ENCODE measurements at places on chromosomes 3 and 15. TPM values are rescaled to one million over a fixed set of nuclear protein-coding genes. Genes with fewer than 3 reads are reported as not detected.
A peak's percentile ranks its signal among the peaks of the same experiment; 100 is the strongest.

Gene CPA3
- total RNA-seq: not detected

- H3K36me3 ChIP-seq: no peaks in the 10 kb centered on the region
- H3K4me3 ChIP-seq: no peak overlapping the region
- no peaks in the 10 kb centered on the region for H3K27me3 ChIP-seq
- no peak for DNase-seq
- no peak overlapping the region for H3K27ac ChIP-seq
Measured at GRCh38 chr3:76789237-76789636, 250.7 kb upstream of the ROBO2 start.

DNA sequence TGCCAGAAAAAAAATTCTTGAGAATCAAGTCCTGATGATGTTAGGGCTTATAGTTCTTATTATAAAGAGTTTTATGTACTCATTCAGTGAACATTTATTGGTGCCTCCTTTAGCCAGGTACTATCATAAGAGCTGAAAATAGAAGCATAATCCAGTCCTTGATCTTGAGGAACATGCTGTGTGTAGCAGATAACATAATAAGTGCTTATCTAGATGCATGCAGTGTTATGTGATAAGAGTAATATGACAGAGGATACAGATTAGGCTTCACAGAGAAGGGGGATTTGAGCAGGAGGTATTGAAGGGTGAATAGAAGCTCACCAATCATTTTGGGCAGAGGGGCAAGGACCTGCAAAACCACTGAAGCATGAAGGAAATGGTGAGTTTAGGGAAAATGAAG, 1.1 kb downstream of the CCR2 start:
- no peak for DNase-seq
- H3K4me3 ChIP-seq: peak overlapping the region; percentile 62
- H3K27ac ChIP-seq: peak overlapping the region; percentile 51
- H3K27me3 ChIP-seq: peaks cover 52% of the 10 kb centered on the region
- H3K4me1 ChIP-seq: peaks cover 76% of the 10 kb centered on the region

Gene CLDN18
- not detected for total RNA-seq

Gene PP2D1
- total RNA-seq: not detected

Gene GABRG3
- not detected for total RNA-seq

DNA sequence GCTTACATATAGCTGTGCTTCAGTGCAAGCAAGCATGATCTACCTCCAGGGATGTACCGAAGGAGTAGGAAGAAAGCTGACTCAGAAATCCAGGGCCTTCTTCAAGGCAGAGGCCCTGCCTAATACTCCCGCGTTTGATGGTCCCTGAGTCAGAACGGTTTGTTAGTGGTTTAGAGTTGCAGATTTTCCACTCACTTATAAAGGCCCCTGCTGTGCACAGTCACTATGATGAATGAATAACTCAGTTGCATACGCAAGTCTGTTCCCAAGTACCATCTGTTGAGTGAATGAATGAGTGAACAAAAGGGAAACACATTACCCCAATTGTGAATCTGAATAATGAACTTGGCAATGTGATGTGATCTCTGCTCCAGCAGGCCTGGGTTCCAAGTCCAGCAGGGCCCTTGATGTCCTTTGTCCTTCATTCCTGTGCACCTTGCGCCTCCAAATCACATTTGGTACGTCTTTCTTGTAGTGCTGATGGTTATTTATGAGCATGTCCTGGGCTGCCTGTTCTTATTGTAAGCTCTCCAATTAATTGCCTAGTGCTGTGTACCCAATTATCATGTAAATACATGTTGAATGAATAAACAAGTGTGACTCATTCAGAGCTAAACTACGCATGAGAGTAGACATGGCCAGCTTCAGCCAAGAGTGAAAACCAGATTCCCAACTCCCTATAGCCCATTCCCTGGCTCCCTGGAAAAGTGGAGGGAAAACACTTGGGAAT, 85.3 kb upstream of the LIMD1 start:
- H3K27ac ChIP-seq: no peak overlapping the region
- DNase-seq: no peak
- no peaks in the 10 kb centered on the region for H3K27me3 ChIP-seq
- H3K36me3 ChIP-seq: peaks cover 7% of the 10 kb centered on the region
- H3K4me3 ChIP-seq: no peak overlapping the region

DNA sequence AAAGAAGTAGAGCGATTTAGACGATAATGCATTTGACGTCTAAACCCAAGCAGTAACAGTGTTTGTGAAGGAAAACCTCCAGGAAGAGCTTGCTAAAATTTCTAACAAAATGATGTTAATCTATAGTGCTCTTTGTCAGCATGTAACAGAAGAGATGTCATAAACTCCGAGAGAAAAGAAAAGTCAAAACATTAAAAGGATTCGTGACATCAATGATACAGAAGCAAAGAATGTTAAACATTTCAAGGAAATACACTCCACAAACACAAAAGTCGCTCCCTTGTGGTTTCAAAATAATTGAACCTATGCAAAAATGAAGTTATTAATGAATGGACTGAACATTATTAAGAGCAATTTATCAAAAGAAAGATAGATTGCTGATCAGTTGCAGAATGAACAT, 27.9 kb downstream of the AADAC start:
- no peak overlapping the region for H3K4me3 ChIP-seq
- peaks cover 2% of the 10 kb centered on the region for H3K4me1 ChIP-seq
- no peak overlapping the region for H3K27ac ChIP-seq
- peaks cover 20% of the 10 kb centered on the region for H3K27me3 ChIP-seq
- H3K36me3 ChIP-seq: no peaks in the 10 kb centered on the region

GRCh38 chr15:79724312-79724711, 172.5 kb downstream of the MTHFS start:
- H3K27ac ChIP-seq: no peak overlapping the region
- no peaks in the 10 kb centered on the region for H3K4me1 ChIP-seq
- H3K4me3 ChIP-seq: no peak overlapping the region
- H3K36me3 ChIP-seq: no peaks in the 10 kb centered on the region
- peaks cover 14% of the 10 kb centered on the region for H3K27me3 ChIP-seq

DNA sequence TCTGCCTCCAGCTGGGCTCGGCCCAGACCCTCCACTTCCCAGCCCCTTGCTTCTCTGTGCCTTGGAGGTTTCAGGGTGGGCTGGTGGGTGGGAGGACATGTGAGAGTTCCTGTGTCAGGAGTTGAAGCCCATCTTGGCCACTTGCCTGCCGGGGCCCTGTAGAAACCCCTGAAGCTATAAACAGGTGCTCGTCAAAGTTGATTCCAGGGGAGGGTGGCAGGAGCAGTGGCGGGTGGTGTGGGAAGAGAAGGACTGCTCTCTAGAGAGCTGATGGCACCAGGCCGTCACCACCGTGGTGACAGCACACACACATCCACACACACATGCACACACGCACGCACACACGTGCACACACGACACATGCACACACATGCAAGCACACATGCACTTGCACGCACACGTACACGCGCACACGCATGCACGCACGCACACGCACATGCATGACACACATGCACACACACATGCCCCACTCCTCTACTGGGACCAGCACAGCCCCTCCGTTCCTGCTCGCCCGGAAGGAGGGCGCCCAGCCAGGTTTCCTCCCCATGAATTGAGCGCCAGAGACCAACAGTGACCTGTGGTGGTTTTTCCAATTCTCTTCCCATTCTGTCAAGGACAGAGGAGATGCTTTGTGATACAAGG, 56.3 kb upstream of the CGNL1 start:
- no peak for DNase-seq
- no peaks in the 10 kb centered on the region for H3K27me3 ChIP-seq
- H3K36me3 ChIP-seq: no peaks in the 10 kb centered on the region
- no peak overlapping the region for H3K27ac ChIP-seq
- no peak overlapping the region for H3K4me3 ChIP-seq

GRCh38 chr3:115833074-115833473, 209.8 kb downstream of the GAP43 start:
- no peak overlapping the region for H3K27ac ChIP-seq
- H3K4me1 ChIP-seq: no peaks in the 10 kb centered on the region
- no peaks in the 10 kb centered on the region for H3K36me3 ChIP-seq
- no peak for DNase-seq
- peaks cover 18% of the 10 kb centered on the region for H3K27me3 ChIP-seq
- no peak overlapping the region for H3K4me3 ChIP-seq

Gene TNNC1
- total RNA-seq: 1.5 TPM

DNA sequence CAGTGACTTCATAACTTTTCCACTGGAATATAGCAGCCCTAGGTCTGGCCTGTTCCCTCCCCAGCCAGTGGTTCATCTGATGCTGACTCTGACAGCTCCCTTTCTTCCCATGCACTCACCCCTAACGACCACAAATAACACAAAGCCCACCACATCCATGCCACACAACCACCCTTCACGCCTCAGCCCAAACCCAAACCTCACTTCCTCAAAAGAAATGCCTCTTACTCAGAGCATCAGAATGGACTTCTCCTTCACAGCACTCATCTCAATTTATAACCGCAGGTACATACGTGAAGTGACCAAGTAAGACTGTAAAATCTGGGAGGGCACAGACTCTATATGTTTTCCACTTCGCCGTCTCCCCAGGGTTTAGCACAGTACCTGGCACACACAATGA, 1.1 kb downstream of the RBSN start:
- peak overlapping the region; percentile 98 for H3K27ac ChIP-seq
- peaks cover 33% of the 10 kb centered on the region for H3K36me3 ChIP-seq
- peaks cover 54% of the 10 kb centered on the region for H3K4me1 ChIP-seq
- peak overlapping the region; percentile 94 for H3K4me3 ChIP-seq

DNA sequence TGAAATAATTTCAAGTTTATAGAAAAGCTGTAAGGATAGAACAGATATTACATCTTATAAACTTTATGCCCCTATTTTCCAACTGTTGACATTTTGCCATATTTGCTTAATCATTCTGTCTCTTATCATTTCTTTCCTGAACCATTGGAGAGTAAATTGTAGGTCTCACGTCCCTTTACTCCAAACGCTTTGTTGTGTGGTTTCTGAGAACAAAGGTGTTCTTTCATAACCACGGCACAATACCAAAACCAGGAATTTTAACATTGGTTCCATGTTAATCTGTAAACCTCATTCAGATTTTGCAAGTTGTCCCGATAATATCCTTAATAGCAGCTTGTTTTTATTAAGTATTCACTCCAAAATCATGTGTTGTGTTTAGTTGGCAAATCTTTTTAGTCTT, 134.8 kb downstream of the AKAP13 start:
- H3K4me1 ChIP-seq: peaks cover 8% of the 10 kb centered on the region
- H3K4me3 ChIP-seq: no peak overlapping the region
- no peaks in the 10 kb centered on the region for H3K27me3 ChIP-seq
- peaks cover 7% of the 10 kb centered on the region for H3K36me3 ChIP-seq
- no peak overlapping the region for H3K27ac ChIP-seq
- DNase-seq: no peak

All from activated CD4-positive, alpha-beta T cell treated with anti-CD3 and anti-CD28 coated beads, Interleukin-2, amount 10 ng/mL, durations not matched to agents 7 days and 5 days (primary cell).